ENCODE measurements at places on chromosomes 12 and 14.

DNA sequence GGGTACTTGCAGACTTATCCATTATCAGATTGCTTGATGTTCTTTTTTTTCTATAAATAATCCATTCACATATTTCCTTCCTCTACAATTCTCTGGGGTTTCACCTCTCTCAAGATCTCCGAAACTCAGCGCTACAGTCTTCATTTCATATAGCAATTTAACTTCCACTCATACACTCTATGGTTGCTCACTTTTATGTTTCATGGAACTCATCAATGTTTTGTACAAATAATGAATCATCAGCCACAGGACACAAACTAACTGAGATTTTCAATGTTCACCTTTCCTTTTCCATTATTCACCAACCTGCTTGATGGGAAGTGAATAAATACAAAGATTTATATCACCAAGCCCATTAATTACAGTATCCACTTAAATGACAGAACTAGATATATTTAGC, 534.7 kb downstream of the LRFN5 start:
- DNase-seq: no peak

- no peak for DNase-seq
These were observed 8.0 kb upstream of the RASSF8 start for GRCh38 chr12:25950329-25951115.

GRCh38 chr12:6549684-6550151, 6.1 kb downstream of the IFFO1 start:
- DNase-seq: no peak

DNA sequence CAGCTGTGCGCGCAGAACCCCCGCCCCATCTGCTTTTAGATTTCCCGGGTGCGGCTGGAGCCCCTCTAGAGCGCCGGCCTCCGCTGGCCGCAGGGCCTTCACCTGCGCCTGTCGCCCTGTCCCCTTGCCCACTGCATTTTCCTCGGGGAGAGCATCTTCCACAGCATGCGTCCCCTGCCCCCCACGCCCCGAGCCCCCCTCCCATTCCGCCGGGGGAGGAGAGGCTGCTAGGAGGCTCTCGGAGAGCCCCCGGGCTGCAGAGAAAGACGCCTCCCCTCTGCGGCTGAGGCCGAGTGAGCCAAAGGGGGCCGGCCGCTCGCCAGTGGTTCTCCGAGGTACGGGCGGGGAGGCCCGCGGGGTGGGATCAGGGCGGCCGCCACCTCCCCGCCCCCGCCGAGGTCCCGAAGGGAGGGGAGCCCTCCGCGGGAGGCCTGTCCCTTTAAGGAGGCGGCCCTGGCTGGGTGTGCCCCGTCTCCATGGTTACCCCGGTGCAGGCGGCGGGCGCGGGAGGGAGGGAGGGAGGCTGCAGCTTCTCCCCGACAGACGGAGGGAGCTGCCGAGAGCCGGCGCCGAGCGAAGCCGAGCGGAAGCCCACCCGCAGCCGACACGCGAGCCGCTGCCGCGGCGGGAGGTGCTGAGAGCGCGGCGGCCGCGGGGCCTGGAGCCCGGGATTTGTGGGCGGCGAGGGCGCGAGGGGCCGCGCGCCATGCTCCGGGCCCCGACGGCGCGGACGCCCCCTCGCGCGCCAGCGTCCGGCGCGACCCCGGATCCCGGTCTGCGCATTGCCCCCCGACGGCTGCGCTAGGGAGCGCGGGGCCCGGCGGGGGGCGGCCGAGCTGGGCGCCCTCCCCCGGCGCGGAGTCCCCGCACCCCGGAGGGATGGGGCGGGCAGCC, at the start of gene KCNH3:
TSS of gene KCNH3 (plus strand) at position 521 of the 894 bp plus-strand sequence. CDS start 387 bp downstream, outside the sequence.
- peak; percentile 89 for DNase-seq

GRCh38 chr14:52124791-52125684, 56.2 kb upstream of the NID2 start:
- DNase-seq: no peak

DNA sequence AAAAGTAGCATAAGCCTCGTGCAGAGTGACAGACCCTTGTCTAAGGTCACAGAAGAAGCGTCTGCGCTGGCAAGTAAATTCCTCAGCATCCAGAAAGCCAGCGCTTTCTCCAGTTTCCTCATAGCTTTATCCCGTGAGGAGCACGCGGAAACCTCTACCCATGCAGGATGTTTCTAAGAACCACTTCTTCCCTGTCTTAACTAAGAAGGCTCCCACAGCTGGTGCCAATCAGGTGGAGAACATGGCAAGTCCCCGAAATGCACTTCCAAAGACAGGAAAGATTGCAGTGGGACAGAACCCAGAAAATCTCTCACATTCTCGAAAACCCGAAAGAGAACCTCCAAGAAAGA, 968 bp upstream of the ARID4A start:
- no peak for DNase-seq

DNA sequence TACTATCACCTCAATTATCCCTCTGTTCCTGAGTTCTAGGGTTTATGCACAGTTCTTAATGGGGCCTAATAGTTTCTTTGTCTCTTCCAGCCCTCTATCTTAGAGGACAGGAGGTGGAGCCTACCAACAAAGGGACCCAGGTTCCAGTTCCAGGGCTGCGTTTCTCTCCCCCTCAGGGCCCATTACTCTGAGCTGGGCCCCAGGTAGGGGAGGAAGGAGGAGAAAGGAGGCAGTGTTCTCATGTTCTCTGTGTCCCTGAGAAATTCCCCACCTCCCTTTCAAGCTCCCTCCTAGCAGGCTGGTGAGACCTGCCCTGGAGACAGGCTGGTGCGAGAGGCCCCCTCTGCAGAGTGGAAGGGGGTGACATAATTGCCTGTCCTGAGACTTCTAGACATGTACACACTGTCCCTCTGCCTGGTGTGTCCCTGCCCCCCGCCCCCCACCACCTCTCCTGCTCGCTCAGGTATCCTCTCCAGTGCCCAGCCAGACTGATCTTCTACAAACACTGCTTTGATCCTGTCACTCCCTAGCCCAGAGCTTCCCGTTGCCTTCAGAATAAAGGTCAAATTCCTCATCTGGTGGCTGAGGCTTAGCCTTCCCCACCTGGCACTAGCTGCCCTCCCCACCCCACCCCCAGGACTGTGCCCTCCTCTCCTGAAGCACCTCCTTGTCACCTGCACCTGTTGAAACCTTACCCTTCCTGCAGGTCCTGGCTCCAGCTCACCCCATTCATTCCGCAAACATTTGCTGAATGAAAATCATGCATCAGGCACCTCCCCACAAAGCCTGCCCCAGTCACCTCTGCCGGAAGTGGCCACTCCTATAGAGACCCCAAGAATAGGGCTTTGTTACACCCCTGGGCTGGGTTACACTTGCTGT, 21.1 kb upstream of the KRT8 start:
- no peak for DNase-seq

GRCh38 chr12:101858361-101858760, 19.0 kb upstream of the DRAM1 start:
- DNase-seq: no peak

GRCh38 chr12:82461836-82462235, 103.5 kb downstream of the METTL25 start:
- DNase-seq: no peak

Measured in activated naive CD4-positive, alpha-beta T cell (primary cell).